ENCODE measurements at places on chromosomes 16 and 17.

DNA sequence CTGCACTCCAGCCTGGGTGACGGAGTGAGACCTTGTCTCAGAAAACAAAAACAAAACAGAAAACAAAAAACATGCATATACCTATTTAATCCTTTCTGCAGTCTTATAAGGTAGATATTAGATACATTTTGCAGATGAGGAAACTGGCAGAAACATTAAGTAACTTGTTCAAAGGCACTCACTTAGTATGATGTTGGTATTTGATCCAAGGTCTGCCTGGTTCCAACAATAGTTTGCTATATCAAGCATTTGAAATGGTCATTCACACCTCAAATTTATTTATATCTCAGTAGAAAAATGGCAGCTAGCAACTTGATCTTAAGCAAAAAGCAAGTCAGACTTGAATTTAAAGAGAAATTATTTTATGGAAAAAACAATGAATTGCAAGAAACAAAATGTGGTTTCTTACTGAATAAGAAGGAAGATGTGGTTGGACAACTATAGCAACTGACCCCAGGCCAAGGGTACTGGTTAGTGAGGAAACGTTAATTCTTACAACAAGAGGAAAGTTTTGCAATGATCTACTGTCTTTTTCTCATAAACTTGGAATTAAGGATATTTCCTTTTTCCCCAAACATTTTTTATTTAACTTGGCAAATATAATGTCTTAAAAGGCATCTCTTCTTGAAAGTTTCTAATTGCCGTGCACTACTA lies 19.7 kb downstream of the DHRS7B start:
- DNase-seq: no peak

- no peak for DNase-seq
Observed at GRCh38 chr16:54375071-54375470, 88.5 kb upstream of the IRX3 start.

- peak; percentile 90 for DNase-seq
Observed at GRCh38 chr16:66934138-66934838, at the start of gene CIAO2B. TSS of gene CIAO2B (minus strand) at chr16:66934402. CDS start at chr16:66934364, 38 bp downstream.

GRCh38 chr16:641326-642188 lies at the start of gene MCRIP2:
TSS of gene MCRIP2 (plus strand) at chr16:641828. CDS start at chr16:641992, 164 bp downstream.
- peak; percentile 87 for DNase-seq

DNA sequence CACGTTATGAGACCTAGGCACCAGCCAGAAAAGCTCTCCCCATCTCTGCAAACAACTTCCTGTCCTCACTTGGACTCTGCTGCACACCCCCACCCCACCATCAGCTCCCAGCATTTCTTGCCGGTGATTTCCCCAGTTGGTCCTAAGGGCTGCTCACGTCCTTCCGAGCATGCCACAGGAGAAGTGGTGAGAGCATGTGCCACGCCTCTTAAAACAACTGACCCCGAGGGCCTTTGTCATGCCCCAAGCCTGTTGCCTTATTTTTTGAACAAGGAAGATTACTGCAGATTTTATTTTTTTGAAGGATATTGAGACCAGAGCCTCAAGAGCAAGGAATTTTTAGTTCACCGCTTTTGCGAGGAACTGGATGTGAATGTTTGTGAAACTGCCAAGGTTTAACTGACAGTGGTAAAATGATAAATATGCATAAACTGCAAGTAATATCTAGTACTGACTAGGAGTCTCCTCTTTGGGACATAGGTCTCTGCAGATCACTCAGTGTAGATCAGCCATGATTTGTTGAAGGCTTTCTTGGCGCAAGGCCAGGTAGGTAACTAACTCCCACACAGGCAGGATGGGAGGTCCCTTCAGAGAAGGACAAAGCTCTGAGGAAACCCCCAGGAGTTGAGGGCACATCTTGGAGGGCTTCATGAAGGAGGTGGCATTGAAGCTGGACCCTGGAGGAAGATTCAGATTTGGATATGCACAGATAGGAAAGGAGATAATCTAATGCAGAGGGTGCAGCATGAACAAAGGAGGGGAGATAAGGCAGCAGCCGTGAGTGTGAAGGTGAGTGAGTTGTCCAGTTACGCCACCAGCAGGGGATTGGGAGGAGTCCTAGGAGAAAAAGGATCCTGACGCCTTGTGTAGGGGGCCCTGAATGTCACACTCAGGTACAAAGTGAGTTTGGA lies 44.7 kb downstream of the TMEM132E start:
- no peak for DNase-seq

Data from erythroblast (primary cell).